Activated effector memory CD4-positive, alpha-beta T cell treated with Interleukin-2 at 50 U/mL for 16 hours (primary cell): ENCODE measurements at places on chromosomes 13 and 19.

GRCh38 chr19:55437410-55437809 is 5.7 kb downstream of the SHISA7 start:
- no peak for DNase-seq

DNA sequence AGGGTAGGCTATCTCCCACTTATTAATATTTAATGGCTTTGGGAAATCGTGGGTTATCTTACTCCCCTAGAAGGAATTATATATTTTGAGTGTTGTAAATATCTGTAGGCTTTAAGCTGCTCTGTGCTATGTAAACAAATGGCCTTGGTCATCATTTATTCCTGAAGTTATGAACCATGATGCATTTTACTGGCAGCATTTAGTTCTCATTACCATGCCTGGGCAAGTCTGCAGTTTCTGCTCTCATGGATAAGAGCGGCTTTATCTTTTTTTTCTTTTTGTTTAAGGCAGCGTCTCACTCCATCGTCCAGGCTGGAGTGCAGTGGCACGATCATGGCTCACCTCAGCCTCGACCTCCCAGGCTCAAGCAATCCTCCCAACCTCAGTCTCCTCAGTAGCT is 156.1 kb downstream of the IRS2 start:
- no peak for DNase-seq

GRCh38 chr19:48332662-48333466 is 7.5 kb downstream of the EMP3 start:
- DNase-seq, result peak; percentile 90

GRCh38 chr19:35740108-35740422 is 2.2 kb downstream of the IGFLR1 start:
- DNase-seq, result no peak

DNA sequence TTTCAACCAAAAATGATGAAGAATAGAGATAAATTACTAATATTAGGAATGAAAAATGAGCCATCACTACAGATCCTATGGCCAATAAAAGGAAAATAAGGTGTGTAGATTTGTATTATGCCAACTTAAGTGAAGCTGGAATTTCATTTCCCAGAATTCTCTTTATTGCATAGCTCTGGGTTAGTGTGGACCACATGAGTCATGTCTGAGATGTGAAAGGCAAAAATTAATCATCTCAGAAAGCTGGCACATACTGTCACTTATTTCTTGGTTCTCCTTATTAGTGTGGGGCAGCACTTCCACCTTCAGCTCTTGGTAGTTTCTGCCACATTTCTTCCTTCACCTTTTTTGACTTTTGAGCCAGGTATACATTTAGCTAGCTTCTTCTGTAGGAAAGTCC is 82.6 kb downstream of the KATNAL1 start:
- no peak for DNase-seq

GRCh38 chr13:51519771-51520216 is 64.5 kb upstream of the WDFY2 start:
- no peak for DNase-seq

- DNase-seq, result no peak
These were observed 31.3 kb upstream of the HOMER3 start for GRCh38 chr19:18972301-18972811.

- no peak for DNase-seq
These were observed 6.1 kb downstream of the FOSB start for GRCh38 chr19:45473682-45474605.

- DNase-seq, result no peak
These were observed 49.3 kb downstream of the UFM1 start for GRCh38 chr13:38398711-38399493.

- DNase-seq, result no peak
These were observed 37.9 kb upstream of the SEMA6B start for GRCh38 chr19:4597278-4597974.

DNA sequence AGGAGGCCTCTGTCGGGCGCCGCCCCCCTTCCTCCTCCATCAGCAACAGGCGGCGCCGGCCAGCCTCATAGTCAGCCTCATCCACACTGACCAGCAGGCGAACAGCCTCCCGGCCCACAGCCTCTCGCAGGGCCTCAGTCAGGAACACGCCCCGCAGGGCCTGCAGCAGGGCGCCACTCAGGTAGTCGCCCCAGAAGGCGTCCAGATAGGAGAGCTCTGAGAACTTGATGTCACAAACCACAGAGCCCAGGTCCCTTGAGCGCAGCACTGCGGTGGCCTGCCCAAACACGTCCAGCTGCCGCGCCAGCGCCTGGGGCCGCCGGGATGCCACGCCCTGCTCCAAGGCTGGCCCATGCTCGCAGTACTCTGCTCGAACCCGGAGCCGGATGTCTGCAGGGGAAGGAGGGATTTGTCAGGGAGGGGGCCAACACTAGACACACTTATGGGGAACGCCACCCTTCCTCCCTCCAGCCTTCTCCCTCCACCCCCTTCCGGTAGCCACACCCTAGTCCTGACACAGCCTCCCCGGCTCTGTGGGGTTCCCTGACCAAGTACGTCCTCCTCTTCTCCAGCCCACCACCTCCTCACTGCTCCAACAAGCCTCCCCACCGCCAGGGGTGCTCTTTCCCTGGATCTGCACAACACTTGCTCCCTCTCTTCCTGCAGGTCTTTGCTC is 17.9 kb downstream of the DEDD2 start:
- peak; percentile 54 for DNase-seq

DNA sequence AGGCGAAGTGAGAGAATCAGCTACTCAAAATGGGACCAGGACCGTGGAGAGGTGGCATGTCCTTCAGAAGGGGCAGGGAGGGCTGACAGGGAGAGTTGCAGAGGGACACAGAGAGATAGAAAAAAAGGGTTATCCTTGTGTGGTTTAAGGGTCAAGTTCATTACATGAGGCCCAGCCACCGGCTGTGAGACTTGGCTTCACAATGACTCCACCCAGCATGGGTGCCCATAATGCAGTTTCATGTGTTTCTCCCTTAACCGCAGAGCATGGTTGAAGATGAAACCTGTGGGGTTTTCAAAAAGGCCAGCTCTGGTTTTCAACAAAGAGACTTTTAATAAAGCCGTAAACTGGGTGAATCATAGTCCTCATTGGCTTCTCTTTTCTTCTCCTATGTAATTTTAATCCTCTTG is 164.6 kb downstream of the KLF5 start:
- no peak for DNase-seq
